ENCODE measurements at places on chromosomes 6 and 20.

- DNase-seq: no peak
These were observed 471.0 kb downstream of the COL12A1 start for GRCh38 chr6:74734901-74735300.

- no peak for DNase-seq
These were observed 379.2 kb downstream of the BMP2 start for GRCh38 chr20:7146552-7147219.

GRCh38 chr20:63686492-63687321 lies 9.7 kb upstream of the TNFRSF6B start:
- DNase-seq: peak; percentile 17

DNA sequence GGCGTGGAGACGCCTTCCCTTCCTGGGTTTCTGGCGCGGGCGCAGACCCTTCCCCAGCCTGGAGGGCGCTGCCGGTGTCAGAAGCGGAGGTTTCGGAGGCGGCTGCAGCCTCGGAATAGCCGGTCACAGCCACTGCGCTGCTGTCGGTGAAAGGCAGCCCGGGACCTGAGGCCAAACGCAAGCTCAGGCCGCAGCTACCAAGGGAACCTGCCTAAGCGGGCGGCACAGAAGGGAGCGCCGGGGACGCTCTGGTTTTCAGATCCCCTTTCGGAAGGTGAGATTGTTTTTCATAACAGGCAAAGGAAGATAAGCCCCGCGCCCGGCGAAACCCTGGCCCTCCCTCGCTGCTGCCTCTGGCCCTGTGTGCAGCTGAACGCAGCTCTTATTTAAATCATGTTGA lies 116.5 kb downstream of the FAM120B start:
- DNase-seq: no peak

DNA sequence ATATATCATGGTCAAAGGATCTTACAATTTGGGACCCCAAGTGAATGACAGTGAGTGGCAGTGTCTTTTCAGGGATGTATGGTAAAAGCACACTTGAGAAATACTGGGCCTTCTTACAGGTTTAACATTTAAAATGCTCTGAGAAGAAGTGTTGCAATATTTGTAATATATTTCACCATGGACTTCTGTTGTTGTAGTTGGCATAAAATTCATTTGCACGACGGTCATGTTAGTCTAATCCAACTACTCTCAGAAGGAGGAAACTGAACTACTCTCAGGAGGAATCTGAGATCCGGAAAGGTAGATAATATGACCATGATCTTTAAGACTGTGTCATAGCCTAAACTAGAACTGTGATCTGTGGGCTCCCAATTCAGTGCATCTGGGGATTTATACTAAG lies 700.1 kb downstream of the HDGFL1 start:
- DNase-seq: no peak

DNA sequence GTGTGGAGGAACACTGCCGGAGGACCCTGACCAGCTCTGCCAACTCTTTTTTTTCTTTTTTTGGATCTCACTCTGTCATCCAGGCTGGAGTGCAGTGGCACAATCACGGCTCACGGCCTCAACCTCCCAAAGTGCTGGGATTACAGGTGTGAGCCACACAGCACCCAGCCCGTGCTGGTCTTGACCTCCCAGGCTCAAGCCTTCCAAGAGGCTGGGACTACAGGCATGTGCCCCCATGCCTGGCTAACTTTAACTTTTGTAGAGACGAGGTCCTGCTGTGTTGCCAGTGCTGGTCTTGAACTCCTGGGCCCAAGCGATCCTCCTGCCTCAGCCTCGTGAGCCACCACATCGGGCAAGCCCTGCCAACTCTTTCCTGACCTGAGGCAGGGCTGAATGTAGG lies 11.2 kb downstream of the GCNT2 start:
- DNase-seq: no peak

- DNase-seq: no peak
These were observed 154.5 kb downstream of the ASCC3 start for GRCh38 chr6:100726666-100727065.

DNA sequence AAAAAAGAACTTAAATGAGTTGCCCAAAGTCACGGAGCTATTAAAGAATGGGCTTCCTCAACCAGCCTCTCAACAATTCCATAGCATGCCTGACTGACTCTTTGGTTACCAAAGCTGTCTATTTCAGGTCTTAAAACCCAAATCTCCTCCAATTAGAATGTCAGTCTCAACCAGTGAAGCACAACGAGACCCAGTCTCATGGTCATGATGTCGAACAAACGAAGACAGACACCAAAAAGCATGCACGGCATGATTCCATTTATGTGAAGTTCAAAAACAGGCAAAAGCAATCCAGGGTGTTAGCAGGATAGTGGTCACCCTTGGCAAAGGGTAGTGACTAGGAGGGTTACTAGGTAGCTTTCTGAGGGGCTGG lies 16.3 kb upstream of the PTPN1 start:
- no peak for DNase-seq

DNA sequence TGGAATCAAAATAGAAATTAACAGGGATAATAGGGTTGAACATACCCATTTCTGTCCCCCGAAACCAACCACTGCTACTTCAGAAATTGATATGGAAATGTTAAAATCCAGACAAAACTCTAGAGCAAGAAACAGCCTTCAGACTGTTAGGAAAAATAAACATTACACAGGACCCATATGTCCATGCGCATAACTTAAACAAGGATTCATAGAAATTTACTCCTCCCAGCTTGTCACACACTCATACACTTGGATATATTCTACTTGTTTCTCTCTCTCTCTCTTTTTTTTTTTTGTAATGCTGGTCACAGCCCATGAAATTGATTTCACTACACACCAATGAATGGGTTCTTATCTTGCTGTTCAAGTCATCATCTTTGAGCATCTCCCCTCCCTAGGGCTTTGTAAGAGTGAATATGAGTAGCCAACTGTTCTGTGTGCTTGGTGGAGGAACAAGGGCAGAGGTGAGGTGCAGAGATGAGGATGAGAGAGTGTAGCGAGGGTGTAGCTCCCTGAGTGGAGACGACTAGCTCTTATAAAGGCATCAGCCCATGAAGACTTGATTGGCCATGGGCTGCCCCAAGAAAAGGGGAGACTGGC lies 61.8 kb upstream of the MLN start:
- DNase-seq: no peak

- no peak for DNase-seq
These were observed 654.7 kb downstream of the EPM2A start for GRCh38 chr6:145080651-145081050.

DNA sequence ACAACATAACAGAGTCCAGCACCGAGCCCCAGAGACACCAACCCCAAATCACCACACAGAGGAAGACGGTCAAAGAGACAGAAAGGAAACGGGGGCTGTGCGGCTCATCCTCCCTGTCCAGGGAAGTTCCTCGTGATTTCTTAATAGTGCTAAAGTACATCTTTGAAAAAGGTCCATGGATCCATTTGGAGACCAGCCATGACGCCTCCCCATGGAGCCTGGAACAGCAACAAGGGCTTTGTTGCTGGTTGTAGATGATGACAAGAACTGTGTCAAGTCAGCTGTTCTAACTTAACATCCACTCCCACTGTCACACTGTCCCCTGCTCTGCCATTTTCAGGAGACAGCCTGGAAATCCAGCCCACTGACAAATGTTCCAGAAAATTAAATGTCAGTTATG lies 99.7 kb downstream of the ATP9A start:
- no peak for DNase-seq

- peak; percentile 49 for DNase-seq
These were observed 20.6 kb upstream of the HLA-F start for GRCh38 chr6:29702519-29703103.

- no peak for DNase-seq
These were observed 578.0 kb downstream of the DOK5 start for GRCh38 chr20:55053389-55053788.

- DNase-seq: no peak
These were observed 195.4 kb downstream of the ANKRD60 start for GRCh38 chr20:58033026-58033536.

GRCh38 chr6:169425628-169426370 lies 172.2 kb upstream of the THBS2 start:
- no peak for DNase-seq
